ENCODE measurements at places on chromosomes 11 and 22. TPM values are rescaled to one million over a fixed set of nuclear protein-coding genes. Genes with fewer than 3 reads are reported as not detected.

DNA sequence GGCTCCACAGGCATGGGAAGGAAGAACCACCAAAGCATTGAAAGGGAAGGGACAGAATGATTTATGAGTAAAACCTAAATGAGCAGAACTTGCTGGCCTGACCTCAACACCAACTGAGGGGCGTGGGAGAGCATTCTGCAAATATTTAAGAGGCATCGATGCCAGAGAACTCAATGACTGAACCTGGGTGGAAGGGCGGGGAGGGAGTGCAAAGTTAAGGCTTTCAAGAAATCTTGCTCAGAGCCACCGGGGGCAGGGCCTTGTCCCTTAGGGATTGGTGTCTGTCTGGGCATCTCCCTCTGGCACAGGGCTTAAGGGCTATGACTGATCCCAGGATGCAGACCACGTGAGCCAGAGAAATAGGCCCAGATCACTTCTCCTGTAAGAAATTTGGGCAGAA lies 137.1 kb downstream of the ADAMTS15 start:
- DNase-seq: no peak

DNA sequence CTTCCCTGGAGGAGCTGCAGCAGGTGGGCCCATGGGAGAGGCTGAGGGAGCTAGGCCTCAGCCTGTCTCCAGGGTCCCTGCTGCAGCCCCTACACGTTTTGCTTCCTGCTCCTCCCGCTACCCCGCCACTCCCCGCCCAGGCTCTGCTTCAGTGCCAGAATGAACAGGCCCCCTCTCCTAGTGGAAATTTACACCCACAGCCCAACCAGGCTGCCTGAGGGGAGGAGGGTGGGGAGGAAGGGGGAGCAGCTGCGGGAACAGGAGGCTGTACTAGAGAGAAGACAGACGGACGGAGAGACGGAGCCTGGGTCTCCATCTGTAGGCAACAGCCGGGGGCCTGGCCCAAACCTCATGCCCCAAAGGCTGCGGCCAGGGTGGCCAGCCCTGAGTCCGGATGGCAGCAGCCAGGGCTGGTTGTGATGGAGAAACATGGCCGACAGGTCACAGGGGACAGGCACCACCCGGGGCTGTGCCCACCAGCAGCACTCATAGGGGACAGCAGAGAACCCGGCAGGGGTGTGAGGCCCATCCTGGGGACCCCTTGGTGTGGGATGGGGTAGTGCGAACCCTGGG lies 20.6 kb downstream of the FLRT1 start:
- DNase-seq: no peak

The BTBD18 gene
- not detected for total RNA-seq

DNA sequence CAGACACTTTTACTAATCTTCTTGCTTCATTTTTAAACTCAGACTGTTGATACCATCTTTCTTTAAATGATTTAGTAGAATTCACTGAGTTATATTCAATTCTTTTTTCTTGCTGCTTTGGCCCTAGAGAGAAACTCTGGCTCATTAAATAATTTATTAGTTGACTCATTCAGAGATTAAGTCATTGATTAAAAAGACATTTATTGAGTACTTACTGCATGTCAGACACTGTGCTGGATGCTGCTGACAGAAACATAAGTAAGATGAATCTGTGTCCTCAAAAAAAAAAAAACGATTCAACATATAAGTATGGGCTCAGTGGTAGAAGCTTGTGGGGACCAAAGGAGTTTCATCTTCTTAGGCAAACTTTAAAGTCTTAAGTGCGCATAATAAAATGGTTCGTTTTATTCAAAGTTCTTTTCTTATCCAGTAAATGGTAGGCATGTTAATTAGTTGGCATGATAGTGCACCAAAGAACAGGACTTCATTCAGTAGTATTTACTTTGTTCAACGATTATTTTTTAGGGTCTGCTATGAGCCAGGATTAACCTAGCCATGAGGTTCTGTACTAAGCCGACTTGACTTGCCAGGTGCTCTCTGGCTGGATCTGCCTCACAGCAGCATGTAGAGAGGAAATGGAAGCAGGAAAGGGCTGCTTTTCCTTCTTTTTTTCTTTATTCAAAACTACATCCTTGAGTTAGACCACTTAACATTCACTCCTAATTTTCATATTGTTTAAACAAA lies 281.0 kb upstream of the CTSC start:
- DNase-seq: no peak

- no peak for DNase-seq
These were observed 194.3 kb upstream of the CTSC start for GRCh38 chr11:88531831-88532230.

DNA sequence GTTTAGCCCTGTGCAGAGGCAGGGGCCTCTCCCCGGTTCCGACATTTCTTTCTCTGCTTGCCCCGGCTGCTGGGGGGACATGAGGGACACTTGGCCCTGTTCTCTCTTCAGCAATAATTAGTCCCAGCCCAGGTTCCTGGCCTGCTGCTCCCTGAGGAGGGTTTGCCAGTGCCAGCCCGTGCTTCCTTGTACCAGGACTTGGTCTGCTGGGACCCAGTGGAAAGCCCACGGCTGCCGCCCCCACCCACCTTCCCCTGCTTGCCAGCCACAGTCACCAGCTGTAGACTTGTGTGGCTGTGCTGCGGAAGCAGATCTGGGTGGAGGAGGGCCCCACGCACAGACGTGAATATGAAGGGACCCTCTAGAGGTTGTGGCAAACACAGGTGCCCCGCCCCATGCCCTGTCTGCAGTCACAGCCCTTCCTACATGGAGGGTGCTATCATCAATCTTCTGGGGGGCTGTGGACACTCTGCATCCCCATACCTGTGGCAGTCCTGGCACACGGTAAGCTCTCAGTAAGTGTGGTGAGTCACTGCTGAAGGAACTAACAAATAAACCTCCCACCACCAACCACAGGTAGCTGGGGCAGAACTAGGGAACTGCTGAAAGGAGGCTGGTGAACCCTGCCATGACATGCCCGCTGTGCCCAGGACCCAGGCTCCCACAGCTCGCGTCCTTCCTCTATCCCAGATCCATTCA lies 949 bp downstream of the TP53AIP1 start:
- no peak for DNase-seq

DNA sequence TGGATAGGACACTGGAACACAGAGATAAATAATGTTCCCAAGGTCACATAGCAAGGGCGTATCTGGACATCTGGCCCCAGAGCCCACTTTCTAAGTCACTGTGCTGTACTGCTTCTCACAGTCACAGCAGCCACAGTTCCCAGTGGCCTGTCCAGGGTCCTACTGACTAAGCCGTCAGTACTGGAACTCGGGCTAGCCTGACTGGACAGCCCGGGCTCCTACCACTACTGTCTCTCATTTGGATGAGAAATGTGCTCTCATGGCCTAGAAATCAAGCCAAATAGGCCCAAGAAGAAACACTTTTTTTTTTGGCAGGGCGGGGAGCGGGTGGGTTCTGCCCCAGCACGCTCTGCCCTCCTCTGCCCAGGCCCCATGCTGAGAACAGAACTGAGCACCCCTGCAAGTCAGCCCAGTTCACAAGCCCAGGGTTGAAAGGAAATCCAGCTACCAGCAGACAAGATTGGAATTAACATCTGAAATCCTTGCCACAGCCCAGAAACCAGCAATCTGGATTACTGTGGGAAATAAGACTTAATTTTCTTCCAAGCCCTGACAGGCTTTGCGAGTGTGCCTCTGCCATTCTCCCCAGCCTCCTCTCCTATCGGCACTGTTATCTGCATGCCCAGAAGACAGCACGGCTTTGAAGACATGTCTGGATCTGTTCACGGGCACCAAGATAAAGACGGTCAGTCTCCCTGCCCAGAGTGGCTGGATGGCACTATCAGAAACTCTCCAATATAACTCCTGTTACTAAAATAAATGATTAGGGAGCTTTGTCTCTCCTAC lies 182.9 kb upstream of the NCAM1 start:
- no peak for DNase-seq

The RAG2 gene
- total RNA-seq: not detected

The APLNR gene
- 21.9 TPM for total RNA-seq

DNA sequence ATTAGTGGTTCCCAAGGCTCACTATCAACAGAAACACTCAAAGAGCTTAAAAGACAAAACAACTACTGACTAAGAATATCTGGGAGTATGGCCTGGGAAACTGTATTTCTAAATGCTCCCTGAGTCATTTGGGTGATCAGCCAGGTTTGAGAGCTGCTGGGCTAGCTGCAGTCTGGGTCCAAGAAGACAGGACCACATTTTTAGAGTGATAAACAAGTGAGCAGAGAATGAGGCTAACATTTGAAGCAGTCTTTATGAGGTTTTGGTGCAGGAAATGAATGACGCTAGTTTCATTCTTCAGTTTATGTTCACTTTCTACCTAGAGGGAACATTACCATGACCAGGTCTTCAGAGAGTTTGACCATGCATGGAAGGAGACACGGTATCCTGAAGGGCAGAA lies 97.7 kb downstream of the TEAD1 start:
- no peak for DNase-seq

- no peak for DNase-seq
These were observed 7.6 kb upstream of the PTH start for GRCh38 chr11:13503393-13503792.

The SUSD2 gene
- 374 TPM for total RNA-seq

The MPZL2 gene
- total RNA-seq: 111 TPM

The KCNQ1 gene
- total RNA-seq: 33.7 TPM

The DTX4 gene
- 43.4 TPM for total RNA-seq

DNA sequence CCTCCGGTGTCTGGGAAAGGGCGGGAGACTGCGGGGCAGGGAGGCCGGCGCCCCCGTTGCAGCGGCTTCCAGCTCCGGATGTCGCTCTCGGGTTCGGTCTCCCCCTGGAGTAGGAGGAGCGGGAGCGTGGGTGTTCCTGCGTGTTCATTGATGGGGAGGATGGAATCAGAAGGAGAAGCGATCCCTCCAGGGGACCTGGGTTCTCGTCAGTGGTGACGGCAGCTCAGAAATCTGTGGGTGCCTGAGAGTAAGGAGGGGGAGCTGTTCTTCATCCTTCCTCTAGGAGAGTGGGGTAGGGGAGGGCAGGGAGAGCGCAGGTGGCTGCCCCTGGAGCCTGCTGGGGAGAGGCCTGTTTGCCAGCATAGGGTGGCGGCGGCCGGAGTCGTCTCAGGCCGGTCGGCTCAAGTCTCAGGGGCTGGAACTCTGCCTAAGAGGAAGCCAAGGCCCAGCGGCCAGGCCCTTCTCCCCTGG lies 1.1 kb downstream of the UBASH3B start:
- DNase-seq: peak; percentile 63

DNA sequence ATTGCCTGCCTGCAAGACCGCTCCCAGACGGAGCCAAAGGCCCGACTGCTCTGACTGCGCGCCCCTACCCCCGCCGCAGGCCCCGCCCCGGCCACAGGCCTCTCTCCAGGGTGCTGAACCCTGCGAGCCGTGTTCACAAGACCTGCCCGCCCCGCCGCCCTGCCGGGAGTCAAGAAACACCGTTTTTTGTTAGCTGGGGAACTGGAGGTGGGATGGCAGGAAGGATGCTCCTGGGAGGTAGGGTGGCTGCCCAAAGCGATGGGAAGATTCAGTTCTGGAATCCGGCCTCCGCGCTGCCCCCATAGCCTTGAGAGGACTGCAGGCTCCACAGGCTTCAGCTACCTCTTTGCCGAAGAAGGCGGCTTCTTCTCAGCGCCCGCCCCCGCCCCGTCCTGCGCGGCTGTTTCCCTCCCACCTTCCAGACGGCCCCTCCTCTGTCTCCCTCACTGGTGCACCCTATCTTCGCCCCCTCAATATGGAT lies 2.7 kb upstream of the PDE2A start:
- peak; percentile 77 for DNase-seq

DNA sequence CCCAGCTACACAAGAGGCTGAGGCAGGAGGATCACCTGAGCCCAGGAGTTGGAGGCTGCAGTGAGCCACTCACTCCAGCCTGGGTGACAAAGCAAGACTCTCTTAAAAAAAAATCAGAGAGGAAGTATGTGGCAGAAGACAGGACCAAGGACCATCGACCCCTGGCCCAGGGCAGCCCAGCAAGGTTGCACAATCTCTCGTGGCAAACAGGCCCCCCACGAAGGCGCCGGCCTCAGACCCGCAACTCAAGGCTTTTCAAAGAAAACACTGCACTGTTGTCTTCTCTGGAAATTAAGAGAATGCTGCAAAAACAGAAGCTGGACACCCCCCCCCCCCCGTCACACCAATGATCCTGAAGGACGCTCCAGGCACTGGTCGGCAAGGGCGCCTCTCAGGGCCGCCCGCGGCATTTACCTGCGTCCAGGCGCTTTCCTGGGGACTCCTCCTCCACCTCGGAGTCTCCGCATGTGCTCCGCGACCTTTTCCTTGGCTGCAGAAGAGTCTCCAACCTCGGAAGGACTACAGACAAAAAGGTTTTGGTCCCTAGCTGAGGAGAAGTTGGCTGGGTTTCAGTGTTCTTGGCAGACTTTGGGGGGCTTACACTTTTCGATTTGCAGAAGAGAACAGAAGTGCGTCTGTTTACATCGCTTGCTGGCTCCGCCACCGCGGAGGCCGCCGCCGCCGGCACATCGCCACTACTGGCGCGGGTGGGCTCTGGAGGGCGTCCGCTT lies 40.5 kb downstream of the BRD1 start:
- no peak for DNase-seq

DNA sequence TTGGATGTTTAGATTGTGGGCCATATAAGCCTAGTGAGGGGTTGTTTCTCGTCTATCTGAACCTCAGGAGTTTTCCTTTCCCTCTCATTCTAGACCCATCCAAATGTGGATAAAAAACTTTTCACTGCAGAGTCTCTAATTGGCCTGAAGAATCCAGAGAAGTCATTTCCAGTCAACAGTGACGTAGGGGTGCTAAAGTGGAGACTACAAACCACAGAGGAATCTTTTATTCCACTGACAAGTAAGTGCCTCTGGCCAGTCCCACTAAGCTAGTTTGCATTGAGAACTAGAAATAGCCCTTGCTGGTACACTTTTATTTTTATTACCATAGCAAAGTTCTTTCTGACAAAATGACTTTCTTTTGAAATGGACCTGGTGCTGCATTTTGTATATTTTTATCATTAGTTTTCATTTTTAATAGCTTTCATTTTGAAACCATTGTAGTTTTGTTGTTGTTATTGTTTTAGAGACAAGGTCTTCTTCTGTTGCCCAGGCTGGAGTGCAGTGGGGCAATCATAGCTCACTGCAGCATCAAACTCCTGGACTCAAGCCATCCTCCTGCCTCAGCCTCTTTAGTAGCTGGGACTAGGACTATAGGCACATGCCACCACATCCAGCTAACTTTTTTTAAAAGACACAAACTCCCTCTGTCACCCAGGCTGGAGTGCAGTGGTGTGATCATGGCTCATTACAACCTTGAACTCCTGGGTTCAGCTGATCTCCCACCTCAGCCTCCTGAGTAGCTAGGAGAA lies 14.6 kb upstream of the PHLDB1 start:
- DNase-seq: no peak
